ENCODE measurements at places on chromosomes 1 and 21.

DNA sequence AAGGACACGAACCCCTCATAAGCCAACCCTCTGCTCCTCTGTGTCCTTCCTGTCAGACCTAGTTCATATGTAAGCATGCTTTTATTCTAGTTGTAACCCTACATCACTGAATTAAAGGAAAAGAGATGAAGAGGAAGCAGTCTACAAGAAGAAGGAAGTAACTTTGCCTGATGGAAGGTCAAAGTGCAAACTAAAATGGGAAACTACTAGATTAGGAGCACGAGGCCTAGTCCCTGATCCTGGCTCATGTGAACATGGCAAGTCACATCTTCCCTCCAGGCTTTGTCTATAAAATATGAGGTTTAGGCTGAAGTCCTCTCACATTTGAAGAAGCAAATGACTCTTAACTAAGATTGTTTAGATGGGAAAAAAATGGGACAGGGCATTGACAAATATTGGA lies 13.2 kb downstream of the ZMYND12 start:
- no peak for DNase-seq

- no peak for DNase-seq
Observed at GRCh38 chr1:54227891-54228310, 27.9 kb downstream of the MRPL37 start.

DNA sequence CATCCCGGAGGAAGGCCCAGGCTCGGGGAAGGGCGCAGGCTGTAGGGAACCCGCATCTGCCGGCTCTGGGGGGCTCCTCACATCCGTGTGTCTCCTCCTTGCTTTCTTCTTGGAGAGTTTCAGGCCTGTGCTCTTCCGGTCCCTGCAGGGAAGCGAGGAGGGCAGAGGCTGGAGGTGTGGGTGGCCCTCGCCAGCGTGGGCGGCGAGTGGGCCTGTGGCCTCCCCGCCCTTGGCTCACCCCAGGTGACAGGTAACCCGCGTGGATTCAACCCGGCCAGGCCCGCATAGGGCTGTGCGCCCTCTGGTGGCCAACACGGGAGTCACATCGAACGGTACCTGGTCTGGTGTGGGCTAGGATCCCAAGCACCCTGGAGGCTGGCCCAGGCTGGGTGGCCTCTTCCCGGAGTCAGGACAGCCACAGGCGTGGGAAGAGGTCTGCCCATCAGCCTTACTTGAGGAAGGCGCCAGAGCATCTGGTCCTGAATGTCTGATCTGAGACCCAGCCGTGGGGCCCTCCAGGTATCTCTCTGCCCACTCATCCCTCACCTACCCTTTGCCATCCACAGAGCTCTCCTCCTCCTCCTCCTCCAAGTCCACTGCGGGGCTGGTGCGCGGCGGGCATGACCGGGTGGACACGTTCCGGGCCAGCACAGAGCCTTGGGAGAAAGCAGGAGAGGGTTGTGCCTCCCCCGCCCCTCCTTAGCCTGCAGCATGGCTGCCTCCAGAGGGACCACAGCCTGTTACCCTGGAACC lies 9.6 kb upstream of the TNFRSF25 start:
- DNase-seq = peak; percentile 70

GRCh38 chr1:2545754-2546514 lies 10.2 kb upstream of the TNFRSF14 start:
- peak; percentile 82 for DNase-seq

- no peak for DNase-seq
Observed at GRCh38 chr1:31952825-31953220, 14.7 kb upstream of the PTP4A2 start.

GRCh38 chr1:230242326-230242725 lies 175.3 kb downstream of the GALNT2 start:
- no peak for DNase-seq

GRCh38 chr21:34640858-34641257 lies 25.9 kb upstream of the RCAN1 start:
- no peak for DNase-seq

DNA sequence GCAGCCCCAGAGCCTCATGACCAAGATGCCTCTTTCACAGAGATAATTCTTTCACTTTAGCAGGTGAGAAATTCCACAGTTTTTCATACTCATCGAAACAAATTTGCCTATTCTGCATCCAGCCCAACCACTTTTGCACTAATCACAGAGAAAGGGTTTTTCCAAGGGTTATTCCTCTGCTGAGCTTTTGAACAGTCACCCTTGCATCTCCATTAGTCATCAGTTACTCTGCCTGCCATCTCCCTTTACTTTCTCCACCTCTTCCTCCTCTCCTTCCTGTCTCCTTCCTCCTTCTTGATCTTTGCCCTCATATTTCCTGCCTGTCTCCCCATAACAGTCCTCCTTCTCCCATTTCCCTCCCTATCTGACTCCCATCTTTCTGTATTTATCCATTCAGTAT lies 43.9 kb downstream of the FH start:
- no peak for DNase-seq

GRCh38 chr1:226121049-226121586 lies 58.6 kb downstream of the H3-3A start:
- DNase-seq = no peak

DNA sequence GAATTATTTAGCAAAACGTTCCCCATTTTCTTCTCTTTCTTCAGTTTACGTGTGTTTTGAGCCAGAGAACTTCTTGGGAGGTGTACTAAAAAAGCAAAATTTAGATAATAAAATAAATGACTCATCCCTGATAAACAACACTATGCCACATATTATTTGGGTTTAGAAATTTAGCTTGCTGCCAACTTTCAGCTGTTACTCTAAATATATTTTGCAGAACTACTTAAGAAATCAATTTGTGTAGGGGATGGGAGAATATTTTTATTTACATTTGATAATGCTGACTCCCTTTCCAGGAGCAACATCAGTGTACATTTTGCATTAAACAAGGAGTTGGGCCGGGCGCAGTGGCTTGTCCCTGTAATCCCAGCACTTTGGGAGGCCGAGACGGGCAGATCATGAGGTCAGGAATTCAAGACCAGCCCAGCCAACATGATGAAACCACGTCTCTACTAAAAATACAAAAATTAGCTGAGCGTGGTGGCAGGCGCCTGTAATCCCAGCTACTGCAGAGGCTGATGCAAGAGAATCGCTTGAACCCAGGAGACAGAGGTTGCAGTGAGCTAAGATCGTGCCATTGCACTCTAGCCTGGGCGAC lies 151.4 kb upstream of the ZRANB2 start:
- DNase-seq = no peak

- DNase-seq = no peak
Observed at GRCh38 chr1:59271561-59272260, 25.2 kb upstream of the FGGY start.

DNA sequence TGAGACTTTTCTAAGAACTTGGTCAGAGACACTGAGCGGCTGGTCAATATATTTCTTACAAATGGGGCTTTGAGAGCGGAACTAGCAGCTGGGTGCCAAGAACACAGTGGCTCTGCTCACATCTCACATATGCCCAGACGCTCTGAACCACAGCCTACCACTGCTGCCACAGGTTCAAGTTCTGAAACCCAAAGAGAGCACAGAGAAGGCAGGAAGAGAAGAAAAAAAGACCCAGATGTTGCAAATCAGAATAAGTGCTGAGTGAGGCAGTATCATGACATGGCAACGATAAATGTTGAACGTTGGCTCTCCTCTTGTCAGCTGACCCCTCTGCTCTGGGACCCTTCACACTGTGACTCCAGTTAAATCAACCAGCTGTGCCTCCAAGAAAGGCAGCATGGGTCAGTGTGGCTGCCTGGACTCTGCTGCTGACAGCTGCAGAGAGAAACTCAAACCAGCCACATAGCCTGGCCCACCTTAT lies 26.4 kb downstream of the HIVEP3 start:
- no peak for DNase-seq

GRCh38 chr1:2072109-2072806 lies 22.0 kb downstream of the PRKCZ start:
- no peak for DNase-seq

DNA sequence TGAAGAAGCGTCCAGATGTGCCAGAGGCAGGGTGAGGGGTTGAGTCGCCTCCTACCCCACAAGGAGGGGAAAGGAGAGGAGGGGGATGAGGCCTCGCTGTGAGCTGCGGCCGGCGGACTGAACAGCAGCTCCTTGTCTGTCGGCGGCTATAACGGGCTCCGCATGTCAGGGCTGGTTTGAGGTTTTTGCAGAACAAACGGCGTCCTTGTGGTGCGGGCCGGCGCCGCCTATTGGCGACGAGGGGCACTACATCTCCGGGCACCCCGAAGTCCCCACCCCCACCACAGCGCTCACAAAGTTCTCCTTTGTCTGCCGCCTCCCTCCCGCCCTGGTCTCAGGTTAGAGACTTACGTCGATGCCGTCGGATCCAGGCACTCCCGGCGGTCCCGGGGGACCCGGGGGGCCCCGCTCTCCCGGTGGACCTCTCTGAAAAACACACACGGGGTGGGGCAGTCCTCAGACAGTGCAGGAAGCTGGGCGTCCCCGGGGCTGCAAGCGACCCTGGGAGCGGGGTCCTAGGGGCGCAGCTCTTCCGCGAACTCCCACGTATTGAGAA lies 1.8 kb downstream of the COL9A2 start:
- peak; percentile 84 for DNase-seq

DNA sequence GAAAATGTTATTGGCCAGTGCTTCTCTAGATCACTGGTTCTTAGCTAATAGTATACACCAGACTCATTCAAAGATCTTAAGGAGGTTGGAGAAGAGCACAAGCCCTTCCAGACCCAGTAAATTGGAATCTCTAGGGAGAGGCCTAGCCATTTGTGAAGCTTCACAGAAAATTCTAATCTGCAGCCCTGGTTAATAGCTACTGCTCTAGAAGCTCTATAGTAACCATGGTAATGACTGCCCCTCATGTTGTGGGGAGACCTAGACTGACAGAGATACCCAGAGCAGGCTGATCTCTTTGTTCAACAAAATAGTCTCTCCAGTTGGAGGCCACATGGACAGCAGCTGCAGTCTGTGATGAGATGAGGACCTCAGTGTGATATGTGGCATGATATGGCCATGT lies 31.7 kb downstream of the ARID1A start:
- no peak for DNase-seq

DNA sequence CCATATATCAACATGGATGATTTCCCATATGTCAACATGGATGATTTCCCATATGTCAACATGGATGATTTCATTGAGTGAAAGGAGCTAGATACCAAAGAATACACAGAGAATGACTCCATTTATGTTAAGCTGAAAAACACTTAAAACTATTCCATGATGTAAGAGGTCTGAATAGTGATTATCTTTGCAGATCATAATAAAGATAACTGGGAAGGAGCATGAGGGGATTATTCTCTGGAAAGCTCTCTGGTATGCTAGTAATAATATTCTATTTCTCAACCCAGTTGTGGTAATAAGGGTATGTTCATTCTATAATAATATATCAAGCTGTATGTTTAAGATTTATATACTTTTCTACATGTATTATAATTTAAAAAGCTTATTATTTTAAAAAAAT lies 14.1 kb downstream of the SYNJ1 start:
- DNase-seq = no peak

DNA sequence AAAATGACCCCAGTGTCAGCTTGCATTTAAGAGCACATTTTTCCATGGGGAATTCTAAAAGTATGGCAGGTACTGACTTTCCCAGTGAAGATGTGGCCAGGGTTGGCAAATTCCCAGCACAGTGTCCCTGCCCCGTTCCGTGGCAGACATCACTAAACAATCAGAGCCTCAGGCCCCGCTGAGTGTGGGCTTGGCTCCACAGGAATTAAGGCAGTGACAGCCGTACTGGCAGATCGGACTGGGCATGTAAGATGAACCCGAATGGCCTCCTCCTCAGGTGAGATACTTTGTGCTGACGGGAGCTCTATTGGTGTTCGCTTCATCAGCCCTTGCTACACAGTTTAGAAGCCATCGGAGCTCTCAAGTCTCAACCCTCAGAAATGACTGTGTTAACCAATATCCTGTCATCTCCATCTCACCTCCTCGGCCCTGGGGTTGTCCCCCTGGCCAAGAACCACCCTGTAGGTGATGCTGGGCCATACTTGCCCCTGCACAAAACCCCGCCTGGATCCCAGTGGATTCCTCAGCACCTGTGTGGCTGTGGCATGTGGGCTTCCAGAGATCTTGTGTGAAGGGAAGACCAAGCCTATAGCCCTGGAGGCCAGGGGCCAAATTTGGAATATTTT lies 29.0 kb upstream of the ABCG1 start:
- DNase-seq = no peak

DNA sequence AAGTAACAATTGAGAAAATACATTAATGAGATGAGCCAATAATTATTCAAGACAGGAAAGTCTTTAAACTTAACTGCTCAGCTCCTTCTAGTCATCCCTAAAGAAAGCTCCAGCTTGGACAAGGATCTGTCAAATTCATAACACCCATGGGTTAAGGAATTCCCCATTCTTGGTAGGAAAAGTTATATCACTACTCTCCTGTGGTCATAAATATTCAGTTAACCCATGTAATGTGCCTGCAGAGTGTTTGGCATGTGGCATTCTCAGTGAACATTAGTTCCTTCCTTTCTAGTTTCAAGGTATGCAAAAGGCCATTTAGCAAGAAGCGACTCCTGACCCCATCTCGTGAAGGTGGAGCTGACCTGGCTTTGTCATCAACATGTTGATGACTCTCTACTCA lies 76.7 kb upstream of the VCAM1 start:
- DNase-seq = no peak

DNA sequence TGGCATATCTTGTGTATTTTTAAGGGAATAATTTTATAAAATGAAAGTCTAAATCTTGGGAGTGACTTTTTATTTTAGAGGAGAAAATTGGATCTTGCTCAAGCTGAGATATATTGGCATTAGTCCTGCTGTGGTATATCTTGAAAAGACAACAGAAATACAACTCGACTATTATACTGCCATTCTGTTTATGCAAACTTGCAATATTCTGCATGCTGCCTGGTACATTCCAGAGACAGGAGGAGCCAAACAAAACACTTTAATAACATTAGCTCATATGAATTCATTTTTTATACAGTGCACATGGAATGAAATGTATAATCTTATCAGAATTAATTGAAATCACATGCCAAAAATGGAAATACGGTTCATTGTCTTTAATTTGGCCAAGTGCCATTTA lies 176.0 kb upstream of the NRIP1 start:
- DNase-seq = no peak

DNA sequence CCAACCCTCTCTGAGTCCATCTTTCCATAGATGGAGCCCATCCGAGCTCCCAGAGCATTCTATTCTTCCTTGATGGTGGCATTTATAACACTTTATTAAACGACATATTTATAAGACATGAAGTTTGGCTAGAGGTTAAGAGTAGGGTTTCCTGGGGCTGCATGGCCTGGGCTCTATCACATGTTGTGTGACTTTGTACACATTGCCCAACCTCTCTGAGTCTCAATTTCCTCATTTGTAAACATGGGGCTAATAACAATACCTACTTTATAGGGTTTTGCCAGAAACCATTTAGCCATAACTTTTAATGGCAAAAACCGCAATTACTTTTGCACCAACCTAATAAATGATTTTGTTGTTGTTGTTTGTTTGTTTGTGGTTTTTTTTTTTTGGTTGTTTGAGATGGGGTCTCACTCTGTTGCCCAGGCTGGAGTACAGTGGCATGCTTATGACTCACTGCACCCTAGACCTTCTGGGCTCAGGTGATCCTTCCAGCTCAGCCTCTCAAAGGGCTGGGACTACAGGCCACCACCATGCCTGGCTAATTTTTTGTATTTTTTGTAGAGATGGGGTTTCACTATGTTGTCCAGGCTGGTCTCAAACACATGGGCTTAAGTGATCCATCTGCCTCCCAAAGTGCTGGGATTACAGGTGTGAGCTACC lies 13.9 kb upstream of the ASAP3 start:
- no peak for DNase-seq

GRCh38 chr1:63618011-63618410 lies 24.8 kb downstream of the PGM1 start:
- no peak for DNase-seq

GRCh38 chr1:48718705-48719104 lies 58.0 kb downstream of the BEND5 start:
- no peak for DNase-seq
